ENCODE measurements at places on chromosomes 7 and 10.

DNA sequence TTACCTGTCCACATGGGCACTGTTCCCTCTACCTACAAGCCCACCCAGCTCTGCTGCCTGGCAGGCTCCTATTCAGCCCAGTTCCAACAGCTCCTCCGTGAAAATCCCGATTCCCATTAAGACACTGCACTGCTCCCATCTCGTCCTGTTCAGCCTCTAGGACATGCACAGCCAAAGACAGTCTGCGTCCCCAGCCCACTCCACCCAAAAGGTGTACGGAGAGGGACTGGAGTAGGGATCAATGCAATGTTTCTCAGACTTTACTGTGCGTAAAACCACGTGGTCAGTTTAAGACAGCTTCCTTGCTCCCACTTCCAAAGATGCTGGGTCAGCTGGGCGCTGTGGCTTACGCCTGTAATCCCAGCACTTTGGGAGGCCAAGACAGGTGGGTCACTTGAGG lies 19.9 kb downstream of the FGFR2 start:
- no peak for DNase-seq

DNA sequence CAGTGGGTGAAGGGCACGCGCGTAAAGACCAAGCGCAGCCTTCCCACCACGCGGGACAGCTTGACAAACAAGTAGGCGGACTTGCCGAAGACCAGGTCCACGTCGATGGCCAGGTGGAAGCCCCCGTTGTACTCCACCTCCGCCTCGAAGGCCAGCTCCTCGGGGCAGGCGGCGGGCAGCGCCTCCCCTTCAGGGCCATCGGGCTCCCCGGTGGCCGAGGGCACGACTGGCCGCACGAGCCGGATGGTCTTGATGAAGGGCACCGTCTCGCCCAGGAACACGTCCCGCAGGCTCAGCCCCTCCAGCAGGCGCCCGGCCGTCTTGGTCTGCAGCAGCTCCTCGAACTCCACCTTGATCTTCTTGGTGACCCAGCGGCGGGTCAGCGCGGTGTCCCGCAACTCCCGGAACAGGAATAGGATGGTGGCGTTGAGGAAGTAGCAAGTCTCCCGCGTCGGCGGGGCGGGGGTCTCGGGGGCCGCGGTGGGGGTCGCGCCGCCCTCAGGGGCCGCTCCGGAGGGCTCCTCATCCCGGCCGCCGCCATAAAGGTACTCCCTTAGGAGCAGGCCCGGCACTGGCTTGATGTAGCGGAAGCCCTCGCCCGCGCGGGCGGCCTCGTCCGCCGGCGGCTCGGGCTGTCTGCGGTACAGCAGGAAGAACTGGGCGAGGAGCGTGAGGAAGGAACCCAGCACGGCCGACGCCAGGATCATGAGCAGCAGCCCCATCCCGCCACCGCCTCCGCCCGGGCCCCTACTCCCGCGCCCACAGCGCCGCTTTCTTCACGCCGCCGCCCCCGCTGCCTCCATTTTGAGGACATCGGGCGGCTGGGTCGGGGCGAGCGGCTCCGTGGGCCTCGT lies 507 bp downstream of the PDZD8 start:
- no peak for DNase-seq

GRCh38 chr10:72503241-72503640 lies 122.6 kb downstream of the MICU1 start:
- no peak for DNase-seq

DNA sequence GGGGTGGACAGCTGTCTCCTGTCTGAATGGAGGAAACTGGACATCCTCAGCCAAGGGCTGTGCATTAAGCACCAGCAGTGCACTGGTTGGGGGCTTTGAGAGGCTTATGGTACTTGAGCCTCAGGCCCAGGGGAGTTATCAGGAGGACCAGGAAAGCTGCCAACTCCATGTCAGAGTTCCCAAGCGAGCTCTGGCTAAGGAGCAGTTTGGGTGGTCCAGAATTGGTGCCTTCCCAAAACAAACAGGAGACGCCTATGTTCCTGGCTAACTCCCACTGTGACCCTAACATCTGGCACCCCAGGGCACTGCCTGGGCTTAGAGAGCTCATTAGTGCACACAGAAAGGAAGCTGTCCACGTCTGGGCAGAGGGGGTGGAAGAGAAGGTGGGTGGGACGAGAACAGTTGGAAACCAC lies 408.6 kb upstream of the NPVF start:
- DNase-seq, result no peak

DNA sequence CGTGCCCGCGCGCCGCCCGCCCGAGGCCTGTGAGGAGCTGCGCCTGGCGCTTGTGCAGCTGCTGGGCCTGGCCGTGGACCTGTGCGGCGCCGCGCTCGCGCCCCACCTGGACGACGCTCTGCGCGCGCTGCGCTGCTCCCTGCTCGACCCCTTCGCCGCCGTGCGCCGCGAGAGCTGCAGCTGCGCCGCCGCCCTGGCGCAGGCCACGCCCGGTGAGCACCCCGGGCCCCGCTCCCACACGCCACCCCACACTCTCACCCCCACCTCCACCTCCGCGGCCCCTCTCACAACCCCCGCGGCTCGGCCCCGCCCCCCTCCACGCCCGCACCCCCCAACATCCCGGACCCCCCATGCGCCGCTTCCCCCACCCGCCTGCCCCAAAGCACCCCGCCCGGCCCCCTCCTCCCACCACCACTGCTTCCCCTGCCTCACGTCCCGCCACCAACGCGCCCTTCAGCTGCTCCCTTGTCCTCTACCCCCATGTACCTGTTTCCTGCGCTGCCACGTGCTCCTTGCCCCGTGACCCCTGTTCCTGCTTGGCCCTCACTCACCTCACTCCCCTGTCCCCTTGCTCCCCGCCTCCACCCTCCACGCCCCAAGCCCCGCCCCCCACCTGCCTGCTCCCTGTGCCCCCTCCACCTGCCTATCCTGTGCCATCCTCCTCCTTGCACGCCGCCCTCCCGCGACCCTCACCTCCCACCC lies at the start of gene PRKAR1B:
Gene PRKAR1B, minus strand, starts transcription at position 178 of the 702 bp plus-strand sequence. CDS start 15,776 bp downstream, outside the sequence.
- no peak for DNase-seq

- DNase-seq, result no peak
Measured at GRCh38 chr7:102983602-102984001, 70.8 kb downstream of the LRRC17 start.

- no peak for DNase-seq
Measured at GRCh38 chr7:39583539-39583938, 17.3 kb downstream of the YAE1 start.

- no peak for DNase-seq
Measured at GRCh38 chr10:49260644-49261296, 38.2 kb upstream of the C10orf71 start.

GRCh38 chr10:37146443-37146842 lies 21.0 kb downstream of the ANKRD30A start:
- DNase-seq, result no peak

- no peak for DNase-seq
Measured at GRCh38 chr10:128191847-128192246, 65.6 kb upstream of the MKI67 start.

- no peak for DNase-seq
Measured at GRCh38 chr7:106625678-106626301, 35.2 kb downstream of the CCDC71L start.

GRCh38 chr7:12939694-12940093 lies 252.3 kb downstream of the ARL4A start:
- no peak for DNase-seq

GRCh38 chr10:50447691-50448090 lies 176.1 kb downstream of the SGMS1 start:
- DNase-seq, result no peak

DNA sequence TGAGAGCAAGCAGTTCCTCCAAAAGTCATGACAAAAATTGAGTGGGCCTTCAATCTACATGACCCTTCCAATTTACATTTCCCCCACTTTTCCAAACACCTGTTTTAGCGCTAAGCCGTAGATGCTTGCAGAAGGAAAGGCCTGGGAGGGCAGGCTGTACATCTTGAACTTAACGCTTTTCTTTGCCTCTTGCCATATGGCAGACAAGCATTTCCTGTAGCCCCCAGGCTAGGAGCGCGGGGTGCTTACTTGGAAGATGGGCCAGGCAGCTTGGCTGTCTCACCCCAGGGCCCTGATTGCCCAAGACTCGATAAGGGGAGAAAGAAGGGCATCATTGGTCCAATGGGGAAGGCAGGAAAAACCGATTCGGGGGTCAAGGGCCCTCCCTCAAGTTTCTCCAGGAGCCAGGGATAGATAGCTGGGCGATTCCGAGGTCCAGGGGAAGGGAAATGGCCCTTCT lies 1.8 kb downstream of the HOXA10 start:
- no peak for DNase-seq

GRCh38 chr10:17961551-17962422 lies 10.1 kb downstream of the SLC39A12 start:
- DNase-seq, result no peak

- no peak for DNase-seq
Measured at GRCh38 chr7:74193054-74193453, 16.8 kb upstream of the LAT2 start.

DNA sequence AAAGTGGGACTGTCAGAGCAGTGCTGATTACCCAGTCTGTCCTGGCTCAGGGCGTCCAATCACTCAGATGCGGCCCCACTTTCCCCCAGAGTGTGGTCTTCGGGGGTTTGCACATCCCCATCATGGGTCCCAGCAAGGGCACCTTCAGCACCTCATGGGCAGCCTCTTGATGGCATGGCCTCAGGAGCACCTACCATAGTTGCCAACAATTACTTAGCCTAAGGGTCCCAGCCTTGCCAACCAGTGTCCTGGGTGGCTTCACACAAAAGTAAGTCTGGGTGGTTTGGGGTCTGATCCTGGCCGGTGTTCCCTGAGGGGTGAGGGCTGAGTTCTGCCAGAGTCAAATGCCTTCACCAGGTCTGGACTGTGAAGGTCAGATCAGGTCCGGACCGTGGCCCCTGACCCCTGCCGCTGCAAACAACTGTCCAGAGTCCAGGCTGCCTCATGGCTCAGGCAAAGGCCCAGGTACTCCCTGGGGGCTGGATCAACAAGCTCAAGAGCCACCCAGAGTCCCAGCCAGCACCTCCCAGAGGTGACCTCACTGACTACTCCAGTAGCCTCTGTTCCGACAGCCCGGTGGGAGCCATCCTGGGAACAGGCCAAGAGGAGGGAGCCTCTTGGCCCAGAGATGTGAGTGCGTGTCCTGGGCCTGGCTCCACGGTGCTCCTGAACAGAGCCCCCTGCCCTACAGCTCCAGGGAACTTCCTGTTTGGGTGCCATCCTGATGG lies 6.2 kb upstream of the MARVELD1 start:
- no peak for DNase-seq

DNA sequence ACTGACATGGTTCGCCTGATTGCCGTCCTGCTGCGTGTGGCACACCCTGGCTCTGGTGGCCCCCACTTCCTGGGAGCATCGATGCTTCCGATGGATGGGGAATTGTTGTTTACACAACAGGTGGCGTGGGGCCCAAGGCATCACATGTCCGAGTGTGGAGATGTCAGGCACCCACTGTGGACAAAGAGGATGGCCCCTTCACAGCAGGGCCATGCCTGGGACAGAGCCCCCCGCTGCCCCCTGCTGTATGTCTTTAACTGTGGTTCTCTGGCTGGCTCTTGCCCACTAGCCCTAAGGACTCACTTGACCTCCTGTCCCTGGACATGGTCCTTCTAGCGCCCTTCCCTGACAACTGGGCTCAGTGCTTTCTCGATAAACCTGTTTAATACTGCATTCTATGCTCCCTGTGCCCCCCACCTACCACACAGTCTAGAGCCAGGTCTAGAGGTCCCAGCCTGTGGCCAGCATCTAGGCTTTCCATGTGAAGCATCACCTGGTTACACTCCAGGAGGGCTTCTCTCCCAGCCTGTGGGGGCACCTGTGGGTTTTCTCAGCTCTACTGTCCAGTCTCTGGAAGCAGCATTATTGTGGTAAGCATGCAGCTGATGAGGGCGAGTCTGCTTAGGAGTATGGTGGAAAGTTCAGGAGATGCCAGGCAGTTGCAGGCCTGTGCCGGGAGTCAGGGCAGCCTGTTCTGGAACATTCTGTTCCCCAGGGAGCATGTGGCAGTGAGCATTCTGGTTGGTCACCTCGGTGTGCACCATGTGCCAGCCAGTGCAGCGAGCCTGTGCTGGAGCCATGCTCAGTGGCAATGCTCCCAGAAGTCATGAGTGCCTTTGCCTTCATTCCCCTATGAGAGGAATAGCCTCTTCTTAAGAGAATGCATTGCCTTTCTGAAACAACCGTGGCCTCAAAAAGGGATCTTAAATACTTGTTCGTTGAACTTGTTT lies 10.4 kb downstream of the ADCY1 start:
- no peak for DNase-seq

- no peak for DNase-seq
Measured at GRCh38 chr10:59880019-59880717, 26.2 kb downstream of the CCDC6 start.

- peak; percentile 10 for DNase-seq
Measured at GRCh38 chr10:8279598-8279997, 225.1 kb downstream of the GATA3 start.

- no peak for DNase-seq
Measured at GRCh38 chr7:2154121-2154520, 78.6 kb downstream of the MAD1L1 start.

- no peak for DNase-seq
Measured at GRCh38 chr7:96016735-96017134, 244.4 kb downstream of the DYNC1I1 start.

DNA sequence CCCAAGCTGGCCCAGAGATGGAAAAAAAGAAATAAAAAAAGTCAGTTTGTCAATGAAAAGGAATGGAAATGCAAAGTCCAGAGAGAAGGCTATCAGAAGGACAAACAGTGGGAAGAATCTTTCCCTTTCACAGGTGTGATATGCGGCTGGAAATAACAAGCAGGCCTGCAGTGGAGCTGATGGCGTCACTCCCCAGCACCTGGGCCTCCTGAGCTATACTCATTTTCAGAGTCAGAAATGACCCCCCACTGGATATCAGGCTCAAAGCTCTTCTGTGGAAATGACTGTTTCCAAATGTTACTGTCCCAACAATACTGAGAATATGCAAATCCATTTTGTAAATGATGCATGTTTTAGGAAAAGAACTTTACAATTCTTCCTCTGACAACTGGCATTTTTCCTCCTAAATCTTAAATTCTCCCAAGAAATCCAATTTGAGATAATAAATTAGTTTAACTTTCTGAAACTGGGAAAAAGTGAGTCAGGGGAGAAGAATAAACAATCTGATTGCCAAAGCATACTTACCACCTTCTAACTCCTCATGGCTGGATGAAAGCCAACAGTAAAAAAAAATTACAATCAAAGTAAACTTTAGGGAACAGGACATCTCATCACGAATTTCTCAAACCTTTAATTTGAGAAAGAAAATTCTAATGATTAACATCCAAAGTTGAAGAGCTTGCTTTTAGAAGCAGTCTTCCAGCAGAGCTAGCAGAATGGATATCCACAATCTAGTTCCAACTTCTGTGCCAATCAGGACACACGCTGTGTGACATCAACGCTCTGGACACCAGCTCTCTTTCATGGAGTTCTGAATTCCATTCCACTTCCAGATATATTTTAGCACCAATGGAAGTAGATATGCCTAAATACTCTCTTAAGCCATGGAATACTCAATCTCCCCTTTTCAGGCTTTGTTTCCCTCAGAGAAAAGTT lies 5.3 kb upstream of the CUZD1 start:
- no peak for DNase-seq

- DNase-seq, result peak; percentile 14
Measured at GRCh38 chr7:134327896-134328295, 11.2 kb upstream of the SLC35B4 start.

- no peak for DNase-seq
Measured at GRCh38 chr7:105974471-105974870, 11.4 kb downstream of the CDHR3 start.

- DNase-seq, result peak; percentile 88
Measured at GRCh38 chr10:74924251-74924963, 98.0 kb downstream of the KAT6B start.
